ENCODE measurements at places on chromosomes 4 and X.

GRCh38 chr4:38818441-38818976 lies 13.9 kb upstream of the TLR1 start:
- H3K4me1 ChIP-seq = no peaks in the 10 kb centered on the region
- H3K36me3 ChIP-seq = peaks cover 7% of the 10 kb centered on the region
- no peak overlapping the region for H3K4me3 ChIP-seq
- no peak for DNase-seq
- H3K27ac ChIP-seq = no peak overlapping the region

DNA sequence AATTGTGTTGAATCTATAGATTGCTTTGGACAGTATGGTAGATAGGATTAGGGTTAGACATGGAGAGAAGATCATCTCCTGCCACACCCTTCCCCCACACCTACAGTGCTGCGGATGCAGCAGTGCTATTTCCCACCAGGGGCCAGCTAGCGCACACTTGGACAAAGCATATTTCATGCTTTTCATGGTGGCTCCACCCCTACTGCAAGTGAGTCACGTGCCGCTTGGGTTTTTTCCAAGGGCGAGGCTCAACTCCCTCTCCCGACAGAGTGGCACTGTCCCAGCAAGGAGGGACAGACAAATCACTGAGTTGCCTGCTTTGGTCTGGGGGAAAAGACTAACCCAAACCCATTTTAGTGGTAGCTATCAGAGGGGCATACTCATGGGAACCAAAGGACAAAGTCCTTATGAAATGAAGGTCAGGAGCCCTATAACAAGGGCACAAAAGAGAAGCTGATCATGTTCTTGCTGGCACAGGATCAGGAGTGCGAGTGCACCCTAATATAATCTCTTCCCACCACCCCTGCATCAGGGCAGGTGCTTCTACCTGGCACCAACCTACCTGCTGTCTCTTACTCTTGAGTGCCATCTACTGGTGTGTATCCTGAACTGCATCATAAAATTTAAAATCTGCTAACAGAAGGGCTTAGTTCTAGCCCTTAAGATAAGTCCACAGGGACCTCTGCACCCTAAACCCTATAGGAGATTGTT lies 55.1 kb upstream of the PGAM4 start:
- peak; percentile 37 for DNase-seq
- H3K4me1 ChIP-seq = no peaks in the 10 kb centered on the region
- no peaks in the 10 kb centered on the region for H3K27me3 ChIP-seq
- no peak overlapping the region for H3K4me3 ChIP-seq
- H3K27ac ChIP-seq = no peak overlapping the region

- H3K36me3 ChIP-seq = no peaks in the 10 kb centered on the region
- no peaks in the 10 kb centered on the region for H3K27me3 ChIP-seq
- no peak for DNase-seq
- no peaks in the 10 kb centered on the region for H3K4me1 ChIP-seq
- H3K4me3 ChIP-seq = no peak overlapping the region
Observed at GRCh38 chr4:26307037-26307800, 13.6 kb upstream of the RBPJ start.

GRCh38 chr4:184100297-184100885 lies 117.3 kb downstream of the ENPP6 start:
- no peak overlapping the region for H3K4me3 ChIP-seq
- H3K4me1 ChIP-seq = no peaks in the 10 kb centered on the region
- no peaks in the 10 kb centered on the region for H3K36me3 ChIP-seq

GRCh38 chrX:115535421-115535820 lies 25.6 kb upstream of the PLS3 start:
- DNase-seq = no peak
- H3K4me3 ChIP-seq = no peak overlapping the region
- H3K27ac ChIP-seq = no peak overlapping the region

GRCh38 chr4:27692158-27692557 lies 831.5 kb downstream of the STIM2 start:
- no peaks in the 10 kb centered on the region for H3K36me3 ChIP-seq
- DNase-seq = peak; percentile 61
- no peaks in the 10 kb centered on the region for H3K27me3 ChIP-seq
- no peak overlapping the region for H3K4me3 ChIP-seq

DNA sequence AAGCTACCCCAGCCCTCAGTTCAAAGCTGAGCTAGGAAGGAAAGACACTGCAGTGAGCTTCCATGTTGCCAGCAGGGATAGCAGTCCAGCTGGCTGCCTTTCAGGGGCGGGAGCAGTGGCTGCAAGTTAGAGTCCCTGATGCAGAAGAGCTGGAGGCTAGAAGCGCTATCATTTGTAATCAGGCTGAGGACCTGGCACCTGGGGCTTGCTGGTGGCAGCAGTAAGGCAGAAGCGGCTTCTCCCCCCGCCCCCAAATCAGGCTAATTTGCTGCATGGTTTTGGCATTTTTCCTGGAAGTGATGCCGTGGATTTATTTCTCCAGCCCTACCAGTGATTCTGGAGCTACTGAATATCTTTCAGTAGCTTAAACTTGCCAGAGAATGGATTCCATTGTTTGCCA lies 203.3 kb downstream of the CLCN4 start:
- H3K36me3 ChIP-seq = no peaks in the 10 kb centered on the region
- no peaks in the 10 kb centered on the region for H3K27me3 ChIP-seq
- no peak overlapping the region for H3K4me3 ChIP-seq
- no peak overlapping the region for H3K27ac ChIP-seq
- peak; percentile 26 for DNase-seq
- no peaks in the 10 kb centered on the region for H3K4me1 ChIP-seq

DNA sequence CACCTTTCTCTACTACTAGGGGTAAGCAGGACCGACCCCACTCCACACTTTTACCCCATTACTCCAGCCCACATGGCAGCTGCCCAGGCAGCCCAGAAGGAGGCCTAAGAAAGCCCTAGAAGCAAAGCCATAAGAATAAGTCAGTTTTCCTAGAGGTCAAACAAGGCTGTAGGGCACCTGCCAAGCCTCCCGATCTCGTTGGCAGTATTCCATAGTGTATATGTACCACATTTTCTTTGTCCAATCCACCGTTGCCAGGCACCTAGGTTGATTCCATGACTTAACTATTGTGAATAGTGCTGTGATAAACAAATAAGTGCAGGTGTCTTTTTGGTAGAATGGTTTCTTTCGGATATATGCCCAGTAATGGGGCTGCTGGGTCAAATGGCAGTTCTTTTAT lies 54.2 kb downstream of the RHOXF2B start:
- no peak overlapping the region for H3K4me3 ChIP-seq
- DNase-seq = no peak
- H3K27me3 ChIP-seq = peaks cover 2% of the 10 kb centered on the region

DNA sequence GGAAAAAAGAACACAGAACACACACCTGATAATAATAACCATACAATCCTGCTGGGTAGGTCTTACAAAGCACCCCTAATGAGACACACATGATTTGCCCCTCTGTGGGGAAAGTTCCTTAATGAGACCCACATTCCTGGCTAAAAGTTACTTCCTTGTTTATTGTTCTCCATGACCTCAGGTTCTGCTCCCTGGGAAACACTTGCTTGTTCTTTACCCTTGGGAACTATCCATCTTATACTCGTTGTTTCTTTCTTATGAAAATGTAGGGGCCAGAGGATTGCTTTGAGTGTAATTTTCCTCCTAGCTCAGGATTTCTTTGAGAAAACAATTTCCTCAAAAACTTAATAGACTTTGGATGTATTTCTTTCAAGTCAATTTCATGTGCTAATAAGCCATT lies 52.1 kb upstream of the PCDH10 start:
- no peak overlapping the region for H3K4me3 ChIP-seq
- H3K27me3 ChIP-seq = no peaks in the 10 kb centered on the region
- H3K4me1 ChIP-seq = peaks cover 2% of the 10 kb centered on the region
- peak; percentile 28 for DNase-seq
- H3K36me3 ChIP-seq = peaks cover 8% of the 10 kb centered on the region
- peak overlapping the region; percentile 25 for H3K27ac ChIP-seq

All from H9 (cell line).